Stimulated activated CD8-positive, alpha-beta memory T cell treated with anti-CD3 and anti-CD28 coated beads, Interleukin-15, amount 100 ng/mL, for 4 hours (primary cell): ENCODE measurements at places on chromosomes 1 and 21.

GRCh38 chr1:164794356-164794755, 235.4 kb downstream of the PBX1 start:
- DNase-seq = no peak

GRCh38 chr1:71068325-71069240, 12.3 kb downstream of the ZRANB2 start:
- no peak for DNase-seq

DNA sequence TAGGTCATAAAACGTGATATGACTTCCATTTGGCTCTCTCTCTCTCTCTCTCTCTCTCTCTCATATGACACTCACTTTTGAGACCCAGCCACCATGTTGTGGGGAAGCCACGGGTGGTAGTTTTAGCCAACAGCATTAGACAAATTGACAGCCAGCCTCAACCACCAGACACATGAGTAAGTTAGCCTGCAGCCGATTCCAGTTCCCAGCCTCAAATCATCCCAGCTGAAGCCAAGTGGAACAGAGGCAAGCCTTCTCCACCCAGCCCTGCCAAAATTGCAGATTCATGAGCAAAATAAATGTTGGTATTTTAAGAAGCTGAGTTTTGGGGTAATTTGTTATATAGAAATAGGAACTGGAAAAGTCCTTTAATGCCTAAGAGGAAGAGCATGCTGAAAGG, 98.0 kb upstream of the DNAH14 start:
- no peak for DNase-seq

- DNase-seq = no peak
Observed at GRCh38 chr1:65613884-65614283, 178.8 kb upstream of the PDE4B start.

- DNase-seq = no peak
Observed at GRCh38 chr1:30295266-30295665, 428.1 kb downstream of the MATN1 start.

DNA sequence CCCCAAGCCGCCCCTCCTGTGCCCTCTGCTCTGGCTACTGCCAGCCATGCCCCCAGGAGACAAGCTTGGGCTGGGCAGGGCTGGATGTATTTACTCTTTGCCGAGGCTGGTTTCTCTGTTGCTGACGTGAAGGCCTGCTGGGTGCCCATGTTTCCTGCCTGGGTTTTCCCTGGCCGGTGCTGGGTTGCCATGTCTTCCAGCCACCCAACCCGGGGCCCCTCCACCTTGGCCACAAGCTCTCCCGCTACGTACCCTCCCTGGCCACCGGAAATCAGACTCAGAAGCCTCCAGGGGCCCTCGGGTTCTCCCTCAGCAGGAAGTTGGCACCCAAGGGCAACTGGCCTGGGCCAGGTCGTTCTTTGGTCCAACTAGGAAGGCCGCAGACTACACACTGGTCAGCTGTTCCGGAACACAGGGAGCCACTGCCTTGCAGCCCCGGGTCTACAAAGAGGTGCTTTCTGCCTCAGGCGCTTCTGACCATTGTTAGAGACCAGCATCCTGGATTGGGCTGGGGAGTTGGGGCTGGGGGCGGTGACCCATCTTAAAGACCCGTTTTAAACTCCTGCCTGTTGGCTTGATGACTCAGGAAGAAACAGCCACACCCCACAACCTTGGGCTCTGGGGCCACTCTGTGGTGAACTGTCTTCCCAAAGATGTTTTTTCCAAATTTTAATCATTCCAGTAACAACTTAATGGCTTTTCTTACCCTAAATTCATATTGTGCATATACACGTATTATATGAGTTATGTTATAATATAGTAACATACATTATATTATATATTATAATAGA, 71.2 kb upstream of the RUNX3 start:
- DNase-seq = no peak

GRCh38 chr1:225572422-225572821, 80.5 kb downstream of the ENAH start:
- no peak for DNase-seq

- no peak for DNase-seq
Observed at GRCh38 chr21:33266789-33267135, 595 bp downstream of the IL10RB start.

DNA sequence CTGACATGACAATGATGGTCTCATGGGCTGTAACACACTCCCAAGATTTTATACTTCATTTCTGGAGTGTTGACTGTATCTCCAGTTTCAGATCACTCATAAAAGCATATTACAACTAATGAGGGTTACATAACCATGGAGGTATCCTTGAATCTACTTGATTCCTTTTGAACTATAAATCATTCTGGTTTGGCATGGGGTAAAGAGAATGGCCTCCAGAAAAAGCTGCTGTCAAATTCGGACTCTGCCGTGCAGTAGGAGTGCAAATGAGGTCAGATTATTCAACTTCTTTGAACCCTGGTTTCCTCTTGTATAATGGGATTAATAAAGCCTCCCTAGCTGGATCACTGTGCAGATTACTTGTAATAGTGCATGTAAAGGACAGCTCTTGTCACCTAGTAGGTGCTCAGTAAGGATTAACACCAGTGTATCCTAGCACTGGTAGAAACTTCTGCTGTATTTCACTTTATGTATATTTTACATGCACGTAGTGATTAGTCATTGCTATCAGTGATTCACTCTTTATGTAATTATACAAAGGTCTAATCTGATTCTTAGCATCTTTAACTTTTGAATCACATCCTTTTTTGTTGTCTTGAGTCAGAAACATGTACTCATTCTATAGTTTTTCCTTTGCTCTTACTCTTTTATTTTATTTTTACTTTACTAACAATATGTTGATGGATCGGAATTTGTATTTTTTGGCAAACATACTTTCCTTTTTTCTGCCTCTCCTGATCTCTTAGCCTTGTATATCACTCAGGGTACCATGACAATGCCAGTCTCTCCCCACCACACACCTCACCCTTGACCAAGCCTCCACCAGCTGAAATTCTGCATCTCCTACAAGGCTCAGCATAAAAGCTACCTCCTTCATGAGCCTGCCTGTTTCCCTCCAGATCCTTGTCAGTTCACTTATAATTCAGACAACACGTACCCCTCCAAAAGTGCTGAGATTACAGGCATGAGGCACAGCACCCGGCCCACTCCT, 3.2 kb downstream of the LRRC8C start:
- DNase-seq = no peak

DNA sequence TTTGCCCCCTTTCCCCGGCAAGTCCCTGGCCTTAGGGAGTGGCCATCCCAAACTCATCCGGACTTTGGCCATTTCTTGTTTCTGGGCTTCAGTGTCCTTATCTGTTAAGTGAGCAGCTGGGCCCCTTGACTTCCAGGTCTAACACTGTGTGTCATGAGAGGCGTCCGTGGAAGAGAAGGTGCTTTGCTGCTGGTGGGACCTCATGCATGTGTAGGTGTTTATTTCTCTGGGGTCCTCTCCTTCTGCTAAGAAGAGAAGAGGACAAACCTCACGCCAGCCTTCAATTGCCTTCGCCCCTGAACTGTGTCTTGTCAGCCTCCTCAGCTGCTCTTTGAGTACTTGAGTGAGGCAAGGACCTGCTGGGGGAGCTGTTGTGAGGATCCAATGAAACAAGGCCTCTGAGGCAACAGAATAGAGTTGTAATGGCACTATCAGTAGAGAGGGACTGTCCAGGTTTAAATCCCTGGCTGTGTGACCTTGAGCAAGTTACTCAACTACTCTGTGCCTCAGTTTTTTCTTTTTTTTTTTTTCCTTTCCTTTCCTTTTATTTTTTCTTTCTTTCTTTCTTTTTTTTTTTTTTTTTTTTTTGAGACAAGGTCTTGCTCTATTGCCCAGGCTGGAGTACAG, 72.5 kb downstream of the RUNX3 start:
- DNase-seq = no peak

DNA sequence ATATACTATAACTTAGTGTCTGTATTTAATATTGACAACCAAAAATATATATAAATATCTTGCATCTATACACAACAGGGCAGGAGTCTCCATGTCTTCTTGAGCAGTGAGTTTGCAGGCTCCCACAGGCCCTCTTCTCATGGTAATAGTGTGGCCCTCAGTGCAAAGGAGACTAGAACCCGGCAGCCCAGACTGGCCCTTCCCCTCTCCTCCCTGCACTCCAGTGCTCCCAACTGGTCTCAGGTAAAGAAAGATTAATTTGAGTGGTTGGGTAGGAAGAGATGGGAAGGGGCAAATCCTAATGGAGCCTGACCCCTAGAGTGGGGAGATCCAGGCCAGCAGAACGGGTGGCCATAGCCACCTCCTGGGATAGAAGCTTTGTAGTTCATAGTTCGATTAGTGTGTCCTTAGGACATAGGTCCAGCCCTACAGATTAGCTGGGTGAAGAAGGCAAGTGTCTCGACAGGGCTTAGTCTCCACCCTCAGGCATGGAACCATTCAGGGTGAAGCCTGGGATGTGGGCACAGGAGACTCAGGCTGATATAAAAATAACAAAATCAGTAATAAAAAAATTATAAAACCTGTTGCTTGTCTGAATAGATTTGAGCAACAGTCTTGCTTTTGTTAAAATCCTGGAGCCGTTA, 32.3 kb downstream of the SLC2A1 start:
- no peak for DNase-seq

DNA sequence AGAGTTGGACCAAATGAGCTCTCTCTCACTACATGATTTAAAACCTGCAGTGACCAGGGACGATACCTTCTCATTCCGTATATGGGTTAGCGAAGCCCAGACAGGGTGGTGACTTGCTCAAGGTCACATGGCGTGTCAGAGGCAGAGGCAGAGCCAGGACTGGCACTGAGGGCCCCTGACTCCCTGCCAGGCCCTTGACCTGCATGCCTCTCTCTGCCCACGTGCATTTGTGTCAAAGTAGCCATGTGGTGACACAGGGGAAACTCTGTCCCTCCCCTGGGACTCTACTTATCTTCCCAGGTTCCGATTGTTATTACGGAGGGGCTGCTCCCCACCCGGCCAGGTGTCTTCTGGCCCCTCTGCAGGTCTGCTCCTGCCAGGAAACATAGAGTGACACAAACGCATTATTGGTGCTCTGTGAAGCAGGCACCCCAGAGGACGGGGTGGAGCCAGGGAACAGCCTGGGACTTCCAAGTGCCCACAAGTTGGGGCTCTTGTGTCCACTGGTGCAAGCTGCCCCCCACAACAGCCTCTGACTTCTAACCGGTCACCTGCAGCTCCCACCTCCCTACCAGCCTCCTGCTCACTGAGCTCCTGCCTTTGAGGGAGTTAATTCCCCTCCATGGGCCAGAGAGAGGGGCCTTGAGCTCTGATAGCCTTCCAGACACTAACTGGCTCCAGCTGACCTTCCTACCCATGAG, 7.3 kb upstream of the TINAGL1 start:
- no peak for DNase-seq

- DNase-seq = no peak
Observed at GRCh38 chr21:42426876-42427480, 23.3 kb downstream of the UBASH3A start.

GRCh38 chr1:2504225-2504948, 22.0 kb downstream of the PANK4 start:
- DNase-seq = no peak

DNA sequence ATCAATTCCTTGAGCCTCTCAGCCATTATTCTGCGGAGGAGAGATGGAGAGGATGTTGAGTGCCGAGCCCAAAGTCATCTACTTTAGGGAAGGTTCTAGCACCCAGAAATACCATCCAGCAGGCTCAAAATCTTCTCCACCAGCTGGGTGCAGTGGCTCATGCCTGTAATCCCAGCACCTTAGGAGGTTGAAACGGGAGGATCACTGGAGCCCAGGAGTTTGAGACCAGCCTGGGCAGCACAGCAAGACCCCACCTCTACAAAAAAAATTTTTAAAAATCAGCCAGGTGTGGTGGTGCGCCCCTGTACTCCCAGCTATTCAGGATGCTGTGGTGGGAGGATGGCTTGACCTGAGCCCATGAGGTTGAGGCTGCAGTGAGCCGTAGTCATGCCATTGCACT, 39.5 kb upstream of the CAPZB start:
- DNase-seq = no peak

- no peak for DNase-seq
Observed at GRCh38 chr1:70420320-70420719, 9.3 kb downstream of the CTH start.

DNA sequence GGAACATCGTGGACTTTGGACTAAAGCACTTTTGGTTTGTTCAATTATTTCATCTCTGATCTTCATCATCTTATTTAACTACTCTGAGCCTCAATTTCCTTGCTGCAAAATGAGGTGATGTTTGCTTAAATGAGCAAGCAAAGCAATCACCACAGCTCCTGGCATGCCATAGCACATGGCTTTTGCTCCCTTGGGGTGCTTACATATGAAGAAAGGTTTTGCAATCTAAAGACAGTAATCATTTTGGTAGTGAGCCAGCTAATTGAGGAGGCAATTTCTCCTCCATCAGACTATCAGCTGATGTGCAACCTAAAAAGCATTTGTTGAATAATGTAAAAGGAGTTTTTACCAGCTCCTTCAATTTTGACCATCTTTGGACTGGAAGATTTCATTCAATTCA, 68.8 kb upstream of the KCNJ15 start:
- no peak for DNase-seq

GRCh38 chr1:178284058-178284457, 190.2 kb downstream of the RASAL2 start:
- DNase-seq = no peak

- DNase-seq = peak; percentile 44
Observed at GRCh38 chr1:87331365-87332241, 2.9 kb downstream of the LMO4 start.

DNA sequence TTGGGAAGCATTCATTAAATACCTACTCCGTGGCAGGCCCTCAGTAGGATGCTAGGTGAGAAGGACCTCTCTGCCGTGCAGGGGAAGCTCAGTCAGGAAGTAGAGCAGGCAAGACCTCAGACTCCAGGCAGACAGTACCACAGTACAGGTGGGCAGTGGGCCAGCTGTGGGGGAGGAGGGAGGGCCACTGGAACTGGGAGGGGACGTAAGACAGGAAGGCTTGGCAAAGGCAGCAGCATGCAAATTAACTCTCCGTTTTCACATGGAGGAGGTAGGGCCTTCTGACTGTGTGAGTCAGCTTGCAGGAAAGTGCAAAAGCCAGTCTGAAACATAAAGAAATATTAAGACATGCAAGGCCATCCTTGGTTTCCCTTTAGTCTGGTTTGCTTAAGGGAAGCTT, 157.7 kb downstream of the TRIM33 start:
- DNase-seq = no peak

DNA sequence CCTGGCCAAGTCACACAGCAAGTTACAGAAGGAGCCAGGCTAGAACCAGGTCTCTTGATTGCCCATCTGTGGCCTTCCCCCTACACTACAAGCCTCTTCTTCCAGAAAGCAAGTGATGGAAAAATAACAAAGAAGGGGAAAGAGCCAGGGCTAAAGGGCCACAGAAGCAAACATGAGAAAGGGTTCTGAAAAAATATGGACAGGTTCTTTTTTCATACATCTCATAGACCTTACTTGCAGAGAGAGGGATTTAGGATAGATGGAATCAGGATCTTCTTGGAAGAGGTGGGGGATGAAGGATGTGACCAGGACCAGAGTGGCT, 3.2 kb downstream of the RHBG start:
- no peak for DNase-seq

DNA sequence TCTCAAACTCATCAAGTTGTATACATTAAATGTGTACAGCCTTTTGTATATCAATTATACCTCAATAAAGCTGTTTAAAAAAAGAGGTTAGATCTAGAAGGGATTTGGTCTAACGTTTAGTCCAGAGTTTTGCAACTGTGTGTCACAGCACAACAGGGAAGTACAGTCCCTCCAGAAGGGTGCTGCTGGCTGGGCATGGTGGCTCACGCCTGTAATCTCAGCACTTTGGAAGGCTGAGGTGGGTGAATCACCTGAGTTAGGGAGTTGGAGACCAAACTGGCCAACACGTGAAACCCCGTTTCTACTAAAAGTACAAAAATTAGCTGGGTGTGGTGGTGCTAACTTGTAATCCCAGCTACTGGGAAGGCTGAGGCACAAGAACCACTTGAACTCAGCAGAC, 78.3 kb upstream of the HAO2 start:
- DNase-seq = no peak

GRCh38 chr1:96509951-96510350, 211.6 kb upstream of the PTBP2 start:
- DNase-seq = no peak
